ENCODE measurements at places on chromosomes 5 and 9. TPM values are rescaled to one million over a fixed set of nuclear protein-coding genes. Genes with fewer than 3 reads are reported as not detected.

Gene MLANA
- total RNA-seq: not detected

Gene NREP
- 300 TPM for total RNA-seq

Gene MTX3
- total RNA-seq: 33.2 TPM

Gene RGS7BP
- total RNA-seq: 5.4 TPM

- no peak overlapping the region for H3K4me3 ChIP-seq
- DNase-seq: no peak
- no peaks in the 10 kb centered on the region for H3K36me3 ChIP-seq
- H3K27me3 ChIP-seq: peaks cover 27% of the 10 kb centered on the region
- no peak overlapping the region for H3K27ac ChIP-seq
Observed at GRCh38 chr5:74392711-74393351, 247.7 kb downstream of the ENC1 start.

- no peaks in the 10 kb centered on the region for H3K27me3 ChIP-seq
- no peak overlapping the region for H3K27ac ChIP-seq
- H3K36me3 ChIP-seq: no peaks in the 10 kb centered on the region
- DNase-seq: no peak
- H3K4me1 ChIP-seq: peaks cover 11% of the 10 kb centered on the region
- H3K4me3 ChIP-seq: no peak overlapping the region
Observed at GRCh38 chr9:120909904-120910303, 16.7 kb downstream of the TRAF1 start.

DNA sequence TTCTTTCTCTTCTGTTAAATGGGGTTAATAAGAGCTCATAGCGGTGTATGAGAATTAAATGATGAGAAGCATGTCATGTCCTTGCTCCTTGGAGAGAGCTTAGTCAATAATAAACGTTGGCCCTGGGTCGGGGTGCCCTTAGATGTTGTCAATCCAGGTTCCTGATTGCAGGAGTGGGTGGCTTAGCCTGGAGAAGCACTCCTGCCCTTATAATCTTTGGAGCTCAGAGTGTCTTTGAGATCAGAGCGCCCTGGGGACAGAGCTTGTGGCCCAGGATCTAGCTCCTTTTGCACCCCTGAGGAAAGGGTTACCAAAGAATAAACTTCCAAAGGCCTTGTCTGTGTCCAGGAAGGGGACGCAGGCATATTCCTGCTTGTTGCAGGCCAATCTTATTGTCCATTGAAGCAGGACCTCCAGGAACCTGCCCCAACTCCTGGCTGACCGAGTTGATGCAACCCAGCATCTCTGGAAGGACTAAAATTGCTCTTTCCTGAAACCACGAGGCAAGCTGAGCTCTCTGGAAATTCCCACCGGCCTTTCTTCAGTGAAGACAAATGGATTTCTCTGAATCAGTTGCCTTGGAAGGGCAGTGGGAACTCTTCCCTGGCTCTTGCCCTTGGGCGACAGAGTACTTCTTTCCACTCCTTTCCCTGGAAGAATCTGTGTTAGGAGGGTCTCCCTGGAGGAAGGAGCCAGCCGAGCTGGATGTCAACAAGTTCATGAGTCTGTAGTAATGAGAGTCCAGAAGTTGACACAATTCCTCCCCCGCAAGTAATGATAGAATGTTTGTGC, 6.4 kb upstream of the AMBP start:
- H3K27ac ChIP-seq: no peak overlapping the region
- no peaks in the 10 kb centered on the region for H3K27me3 ChIP-seq
- no peaks in the 10 kb centered on the region for H3K4me1 ChIP-seq
- H3K36me3 ChIP-seq: no peaks in the 10 kb centered on the region

DNA sequence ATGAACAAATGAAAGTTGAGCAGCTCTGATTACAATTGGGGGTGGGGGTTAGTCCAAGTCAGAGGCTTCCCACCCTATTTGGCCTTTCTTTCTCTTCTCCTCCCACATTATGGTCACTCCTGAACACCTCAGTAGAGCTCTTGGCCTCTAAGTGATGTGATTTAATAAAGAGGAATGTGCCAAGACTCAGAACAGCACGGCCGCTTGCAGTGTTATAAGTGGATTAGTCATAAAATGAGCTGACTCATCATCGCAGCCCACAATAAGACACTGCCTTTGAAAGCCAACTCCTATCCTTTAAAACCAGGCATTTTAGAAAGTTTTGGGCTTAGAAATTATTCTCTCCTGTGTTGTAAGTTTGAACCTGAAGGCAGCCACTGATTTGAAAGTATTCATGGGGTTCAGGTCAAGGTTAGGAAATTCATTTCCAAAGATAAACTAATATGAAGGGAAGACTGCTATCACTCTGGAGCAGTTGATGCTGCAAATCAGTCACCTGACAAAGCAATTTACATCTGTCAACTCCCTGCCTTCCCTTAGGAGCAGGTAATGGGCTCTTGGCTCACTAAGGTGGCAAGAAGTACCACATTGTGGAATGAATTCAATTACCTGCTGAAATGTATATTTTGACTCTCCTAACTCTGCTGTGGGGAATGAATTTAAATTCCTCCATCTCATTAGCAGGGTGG, 283.6 kb upstream of the NMUR2 start:
- H3K27ac ChIP-seq: no peak overlapping the region
- H3K4me3 ChIP-seq: no peak overlapping the region
- DNase-seq: no peak

DNA sequence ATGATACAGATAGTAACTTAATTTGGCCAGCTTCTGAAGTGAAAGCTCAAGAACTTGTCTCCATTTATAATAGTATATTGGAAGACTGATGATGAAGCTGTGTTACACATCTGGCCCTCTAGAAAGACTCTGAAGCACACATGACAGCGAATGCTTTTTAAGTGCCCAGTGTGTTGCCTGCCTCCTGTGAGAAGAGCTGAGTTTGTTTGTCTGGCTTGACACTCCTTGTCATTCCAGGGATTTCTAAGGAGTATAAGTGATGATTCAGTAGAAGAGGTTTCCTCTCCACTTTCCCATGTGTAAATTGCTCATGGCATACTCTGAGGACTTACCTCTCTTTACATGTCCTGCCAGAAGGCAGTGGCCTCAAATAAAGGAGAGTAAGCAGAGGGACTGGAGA, 30.4 kb upstream of the LRRTM2 start:
- DNase-seq: no peak
- peaks cover 15% of the 10 kb centered on the region for H3K36me3 ChIP-seq
- H3K27me3 ChIP-seq: no peaks in the 10 kb centered on the region
- no peak overlapping the region for H3K27ac ChIP-seq
- H3K4me3 ChIP-seq: no peak overlapping the region
- H3K4me1 ChIP-seq: peaks cover 6% of the 10 kb centered on the region

- no peak overlapping the region for H3K4me3 ChIP-seq
- DNase-seq: no peak
- no peaks in the 10 kb centered on the region for H3K27me3 ChIP-seq
- H3K4me1 ChIP-seq: no peaks in the 10 kb centered on the region
Observed at GRCh38 chr9:129368444-129368978, 190.4 kb upstream of the IER5L start.

DNA sequence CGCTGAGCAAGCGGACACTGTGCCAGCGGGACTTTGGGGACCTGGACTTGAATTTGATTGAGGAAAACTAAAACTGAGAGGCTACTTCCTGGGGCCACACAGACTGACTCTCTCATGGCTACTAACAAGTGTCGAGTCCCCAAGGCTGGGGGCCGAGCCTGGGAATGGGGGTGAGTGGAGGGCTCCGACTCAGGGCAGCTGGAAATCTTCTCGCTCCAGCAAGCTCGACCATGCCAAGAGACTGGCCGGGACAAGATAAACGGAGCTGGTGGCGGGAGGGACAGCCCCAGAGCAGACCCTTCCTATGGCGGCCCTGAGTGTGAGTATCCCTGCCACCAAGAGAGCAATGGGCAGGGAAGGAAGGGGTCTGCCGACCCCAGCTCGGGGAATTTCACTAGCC, 5.6 kb upstream of the KDM3B start:
- H3K27me3 ChIP-seq: no peaks in the 10 kb centered on the region
- no peak overlapping the region for H3K4me3 ChIP-seq
- DNase-seq: no peak

DNA sequence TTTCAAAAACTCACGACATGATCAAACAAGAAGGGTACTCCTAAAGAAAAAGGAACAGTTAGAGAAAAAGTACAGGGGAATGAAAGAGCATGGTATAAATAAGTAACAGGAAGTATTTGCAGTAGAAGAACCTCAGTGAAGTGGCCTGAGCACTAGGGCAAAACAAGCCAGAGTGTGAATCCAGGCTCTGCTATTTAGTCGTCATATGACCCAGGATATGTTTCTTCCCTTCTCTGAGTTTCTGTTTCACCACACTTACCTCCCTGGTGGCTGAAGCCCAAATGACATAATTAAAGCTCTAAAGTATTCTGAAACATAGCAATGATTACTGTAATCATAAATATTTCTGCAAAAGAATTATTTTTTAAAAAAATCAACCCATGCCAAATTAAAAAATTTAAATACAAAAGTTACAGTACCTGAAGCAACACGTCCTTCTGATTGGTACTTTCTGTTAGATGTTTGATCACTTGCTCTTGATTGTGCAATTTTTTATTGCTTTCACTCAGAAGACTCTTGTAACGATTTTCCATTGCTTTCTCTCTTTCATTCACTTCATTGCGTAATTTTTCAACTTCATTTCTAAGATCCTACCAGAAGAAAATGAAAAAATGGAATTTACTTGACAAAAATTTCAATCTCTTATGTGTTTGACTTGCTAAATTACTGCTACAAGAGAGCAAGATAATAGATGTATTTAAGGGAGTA, 88.9 kb downstream of the CDK5RAP2 start:
- peaks cover 14% of the 10 kb centered on the region for H3K4me1 ChIP-seq
- H3K4me3 ChIP-seq: no peak overlapping the region
- H3K27ac ChIP-seq: peak overlapping the region; percentile 1

- no peak overlapping the region for H3K4me3 ChIP-seq
- H3K4me1 ChIP-seq: no peaks in the 10 kb centered on the region
- peaks cover 25% of the 10 kb centered on the region for H3K36me3 ChIP-seq
- DNase-seq: no peak
Observed at GRCh38 chr9:134150557-134151214, 13.7 kb downstream of the RNU6ATAC start.

- no peaks in the 10 kb centered on the region for H3K36me3 ChIP-seq
- H3K4me3 ChIP-seq: no peak overlapping the region
- DNase-seq: no peak
- H3K27ac ChIP-seq: no peak overlapping the region
Observed at GRCh38 chr5:89722538-89722937, 687.0 kb downstream of the CETN3 start.

DNA sequence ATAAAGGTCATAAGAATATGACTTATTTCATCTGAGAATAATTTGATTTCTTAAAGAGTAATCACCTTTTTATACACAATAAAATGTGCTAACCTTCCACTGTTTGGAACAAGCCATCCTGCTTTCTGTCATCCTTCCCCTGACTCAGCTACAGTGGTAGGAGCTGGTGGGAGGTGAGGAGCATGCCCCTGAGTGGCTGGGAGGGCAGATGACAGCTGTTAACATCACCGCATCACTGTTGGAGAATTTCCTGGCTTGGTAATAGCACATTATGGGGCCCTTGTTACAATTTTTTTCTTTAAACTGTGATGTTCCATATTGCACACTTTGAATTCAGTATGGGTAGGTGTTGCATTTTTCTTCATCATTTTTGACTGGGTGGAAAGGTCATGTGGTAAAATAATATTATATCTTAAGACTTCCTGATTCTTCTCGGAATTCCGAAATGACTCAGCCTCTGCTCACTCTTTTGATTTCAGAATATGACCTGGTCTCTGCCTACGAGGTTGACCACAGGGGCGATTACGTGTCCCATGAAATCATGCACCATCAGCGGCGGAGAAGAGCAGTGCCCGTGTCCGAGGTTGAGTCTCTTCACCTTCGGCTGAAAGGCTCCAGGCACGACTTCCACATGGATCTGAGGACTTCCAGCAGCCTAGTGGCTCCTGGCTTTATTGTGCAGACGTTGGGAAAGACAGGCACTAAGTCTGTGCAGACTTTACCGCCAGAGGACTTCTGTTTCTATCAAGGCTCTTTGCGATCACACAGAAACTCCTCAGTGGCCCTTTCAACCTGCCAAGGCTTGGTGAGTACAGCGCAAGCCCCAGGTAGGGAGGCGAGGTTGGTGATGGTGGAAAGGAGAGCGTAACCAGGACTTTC, 5.8 kb downstream of the ADAMTS16 start:
- no peaks in the 10 kb centered on the region for H3K27me3 ChIP-seq
- H3K4me1 ChIP-seq: peaks cover 5% of the 10 kb centered on the region
- no peak overlapping the region for H3K4me3 ChIP-seq
- H3K36me3 ChIP-seq: peaks cover 17% of the 10 kb centered on the region

GRCh38 chr5:149938279-149938678, 6.3 kb downstream of the PDE6A start:
- 0 out of 2 replicates have a peak, but pooled peaks cover 5% of the 10 kb centered on the region for H3K4me1 ChIP-seq
- H3K4me3 ChIP-seq: no peak overlapping the region
- no peaks in the 10 kb centered on the region for H3K36me3 ChIP-seq
- H3K27ac ChIP-seq: no peak overlapping the region

DNA sequence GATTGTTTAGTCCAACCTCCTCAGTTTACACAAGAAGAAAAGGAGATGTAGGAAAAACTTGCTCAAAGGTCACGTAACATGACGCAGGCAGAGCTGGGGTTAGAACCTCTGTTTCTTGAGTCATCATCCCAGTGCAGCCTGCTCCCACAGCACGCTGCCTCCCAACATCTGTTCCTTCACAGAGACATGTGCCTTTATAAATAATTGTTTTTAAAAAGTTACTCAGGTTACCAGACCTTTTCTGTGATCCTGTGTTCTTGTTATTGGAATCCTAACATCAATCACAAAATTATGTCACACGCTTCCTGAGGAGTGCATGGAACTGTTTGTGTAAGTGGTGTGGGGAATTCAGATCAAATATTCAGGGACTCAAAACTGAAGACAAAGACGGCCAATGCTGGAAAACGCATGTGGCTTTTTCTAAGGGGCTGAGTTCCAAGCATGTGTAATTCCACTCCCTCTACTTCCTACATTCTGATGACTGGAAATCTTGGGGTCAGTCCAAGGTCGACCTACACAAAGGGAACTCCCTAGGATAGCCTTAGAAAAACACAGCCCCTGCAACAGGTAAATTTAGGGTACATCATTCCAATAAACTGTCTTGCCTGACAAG, 184.3 kb downstream of the TSSK1B start:
- H3K4me3 ChIP-seq: no peak overlapping the region
- no peaks in the 10 kb centered on the region for H3K36me3 ChIP-seq
- H3K27ac ChIP-seq: no peak overlapping the region
- no peaks in the 10 kb centered on the region for H3K27me3 ChIP-seq

DNA sequence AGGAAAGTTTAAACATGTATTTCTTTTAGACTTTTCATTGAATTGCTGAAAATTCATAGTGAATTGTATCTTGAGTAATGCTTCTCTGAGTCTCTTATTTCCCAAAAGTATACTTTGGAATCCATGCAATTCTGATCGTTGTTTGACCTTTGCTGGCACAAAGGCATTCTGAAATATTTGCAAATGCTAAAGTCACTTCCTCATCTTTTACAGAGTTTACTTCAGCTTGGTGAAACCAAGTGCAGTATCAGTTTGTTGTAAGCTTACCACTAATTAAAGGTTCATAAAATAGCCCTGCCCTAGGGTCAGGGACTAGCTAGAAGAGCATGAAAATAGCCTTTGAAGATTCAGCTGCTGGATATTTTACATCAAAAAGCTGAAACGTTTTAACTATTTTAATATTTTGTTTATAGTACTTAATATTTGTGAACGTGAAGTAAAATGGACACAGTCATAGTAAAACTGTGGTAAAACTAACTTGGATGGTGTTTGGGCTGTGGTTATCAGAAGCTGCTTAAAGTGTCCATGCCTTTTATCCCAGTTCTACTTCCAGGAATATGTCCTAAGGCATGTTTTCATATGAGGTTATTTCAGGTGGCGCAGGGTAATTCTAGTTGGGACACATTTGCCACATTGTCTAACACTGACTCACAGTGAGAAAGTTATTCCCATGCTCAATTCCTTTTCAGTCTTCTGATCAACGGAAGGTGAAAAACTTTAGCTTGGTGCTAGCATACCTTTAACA, 45.3 kb downstream of the SLC22A5 start:
- no peaks in the 10 kb centered on the region for H3K36me3 ChIP-seq
- H3K27ac ChIP-seq: no peak overlapping the region
- H3K27me3 ChIP-seq: 0 out of 2 replicates have a peak, but pooled peaks cover 4% of the 10 kb centered on the region
- H3K4me1 ChIP-seq: peaks cover 8% of the 10 kb centered on the region

Data from GM23338 (cell line).